ENCODE measurements at places on chromosomes 13 and 19. TPM values are rescaled to one million over a fixed set of nuclear protein-coding genes. Genes with fewer than 3 reads are reported as not detected.

CABP5 gene
- not detected for total RNA-seq

- H3K27ac ChIP-seq = no peak overlapping the region
- H3K36me3 ChIP-seq = no peaks in the 10 kb centered on the region
- no peaks in the 10 kb centered on the region for H3K27me3 ChIP-seq
- H3K4me3 ChIP-seq = no peak overlapping the region
Measured at GRCh38 chr13:25803641-25804040, 248.2 kb downstream of the SHISA2 start.

DNA sequence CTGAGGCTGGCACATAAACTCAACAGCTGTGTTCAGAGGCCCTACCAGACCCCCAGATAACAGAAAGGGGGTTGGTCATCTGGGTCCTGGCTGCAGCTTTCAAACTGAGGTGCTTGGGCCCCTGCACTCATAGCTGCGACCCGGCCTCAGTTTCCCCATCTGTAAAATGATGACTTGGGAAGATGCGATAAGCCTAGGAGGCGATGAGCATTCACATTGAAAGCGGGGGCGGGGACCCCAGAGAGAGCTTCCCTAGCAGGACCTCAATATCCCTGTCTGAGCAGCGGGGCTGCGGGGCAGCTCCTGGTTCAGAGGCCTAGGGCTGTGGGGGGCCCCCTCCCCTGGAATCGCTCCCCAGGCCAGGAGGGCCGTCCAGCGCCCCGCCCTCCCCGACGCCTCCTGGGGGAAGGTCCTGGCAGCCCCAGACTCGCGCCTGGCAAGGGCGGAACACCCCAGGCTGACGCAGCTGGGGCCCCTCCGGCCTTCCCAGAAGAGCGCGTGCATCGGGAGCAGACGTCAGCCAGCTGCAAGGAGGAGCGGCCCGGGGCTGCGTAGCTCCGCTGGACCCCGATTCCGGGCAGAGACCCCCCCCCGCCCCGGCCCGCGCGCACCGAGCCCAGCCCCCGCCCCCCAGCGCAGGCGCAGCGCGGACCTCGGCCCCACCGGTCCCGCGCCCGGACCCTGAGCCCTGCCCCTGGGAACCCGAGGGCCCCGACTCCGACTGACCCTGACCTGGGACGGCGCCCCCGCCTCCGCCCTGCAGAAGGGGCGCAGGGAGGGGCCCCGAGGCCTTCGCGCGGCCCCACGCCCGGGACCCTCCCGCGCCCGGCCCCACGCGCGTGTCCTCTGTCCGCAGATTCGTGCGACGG lies 3.5 kb downstream of the FSTL3 start:
- H3K27me3 ChIP-seq = no peaks in the 10 kb centered on the region
- peak overlapping the region; percentile 76 for H3K4me3 ChIP-seq
- H3K27ac ChIP-seq = peak overlapping the region; percentile 99
- H3K4me1 ChIP-seq = peaks cover 14% of the 10 kb centered on the region

- peaks cover 3% of the 10 kb centered on the region for H3K36me3 ChIP-seq
- no peaks in the 10 kb centered on the region for H3K27me3 ChIP-seq
- no peak overlapping the region for H3K27ac ChIP-seq
- H3K4me1 ChIP-seq = peaks cover 31% of the 10 kb centered on the region
Measured at GRCh38 chr19:3412066-3412465, 45.7 kb downstream of the NFIC start.

GRCh38 chr13:26423629-26424028 lies 133.9 kb upstream of the WASF3 start:
- H3K4me3 ChIP-seq = peak overlapping the region; percentile 46
- peaks cover 20% of the 10 kb centered on the region for H3K4me1 ChIP-seq
- H3K27me3 ChIP-seq = no peaks in the 10 kb centered on the region
- peak overlapping the region; percentile 93 for H3K27ac ChIP-seq
- peak; percentile 7 for DNase-seq

GRCh38 chr19:5334366-5334739 lies 6.3 kb downstream of the PTPRS start:
- no peaks in the 10 kb centered on the region for H3K36me3 ChIP-seq
- H3K4me1 ChIP-seq = peaks cover 9% of the 10 kb centered on the region
- no peak overlapping the region for H3K4me3 ChIP-seq
